ENCODE measurements at places on chromosomes 2 and 18.

DNA sequence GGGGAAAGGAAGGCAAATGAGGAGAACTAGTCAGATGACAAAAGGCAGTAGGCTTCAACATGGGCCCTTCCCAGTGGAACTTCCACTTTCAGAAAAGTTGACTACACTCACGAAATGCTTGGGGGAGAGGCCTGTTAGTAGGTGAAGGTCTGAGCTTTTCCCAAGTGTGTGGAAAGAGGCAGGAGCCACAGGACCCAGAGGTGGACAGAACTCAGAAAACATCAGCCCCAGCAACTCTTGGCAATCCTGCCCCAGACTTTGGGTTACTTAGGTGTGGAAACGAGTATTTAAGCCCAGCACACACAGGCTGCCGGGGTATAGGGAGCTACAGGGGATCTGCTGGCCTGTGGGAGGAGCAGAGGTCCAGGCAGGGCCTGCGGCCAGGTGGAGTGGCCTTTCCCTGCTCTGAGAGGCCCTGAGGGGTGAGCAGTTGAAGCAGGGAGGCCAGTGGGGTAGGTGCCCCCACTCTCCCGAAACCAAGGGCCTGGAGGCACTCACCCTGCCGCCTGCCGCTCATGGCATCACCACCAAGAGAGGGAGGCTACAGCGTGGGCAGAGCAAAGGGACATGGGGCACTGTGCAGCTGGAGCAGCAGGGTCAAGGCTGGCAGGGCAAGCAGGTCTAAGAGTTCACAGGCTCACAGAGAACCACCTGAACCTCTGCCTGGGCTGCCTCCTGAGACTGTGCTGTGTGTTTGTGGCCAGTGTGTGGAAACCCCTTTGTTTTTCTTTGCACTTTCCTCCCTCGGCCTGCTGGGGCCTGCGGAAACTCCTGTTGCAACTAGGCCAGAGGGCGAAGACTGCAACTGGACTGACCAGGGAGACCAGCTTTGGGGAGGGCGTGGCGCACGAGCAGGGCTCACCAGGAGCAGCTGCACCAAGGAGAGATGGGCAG, 130.7 kb upstream of the SERTAD2 start:
- no peak for DNase-seq

- DNase-seq, result no peak
Observed at GRCh38 chr2:157333304-157334047, 7.9 kb upstream of the ERMN start.

DNA sequence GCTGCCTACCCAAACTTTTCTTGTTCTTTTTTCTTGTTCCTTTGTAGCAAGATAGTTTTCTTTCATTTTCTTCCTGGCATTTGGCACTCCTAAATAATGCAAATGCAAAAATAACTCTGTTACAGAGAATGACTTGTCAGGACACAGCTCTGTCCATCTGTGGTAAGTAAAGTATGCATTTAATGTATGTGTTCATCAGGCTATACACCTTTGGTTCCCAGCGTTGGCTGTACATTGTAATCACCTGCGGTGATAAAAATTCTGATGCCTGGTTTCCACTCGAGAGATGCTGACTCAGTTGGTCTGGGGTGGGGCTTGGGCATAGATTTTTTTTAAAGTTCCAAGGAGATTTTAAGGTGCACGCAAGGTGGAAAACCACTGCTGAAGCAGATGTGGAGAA, at the start of gene SERPINB13:
Gene SERPINB13, plus strand, starts transcription at position 378 of the 400 bp plus-strand sequence. CDS start 1,325 bp downstream, outside the sequence.
- DNase-seq, result no peak

- DNase-seq, result no peak
Observed at GRCh38 chr18:51890762-51891161, 449.2 kb upstream of the DCC start.

GRCh38 chr2:30736461-30737325, 70.6 kb downstream of the CAPN13 start:
- DNase-seq, result peak; percentile 35

DNA sequence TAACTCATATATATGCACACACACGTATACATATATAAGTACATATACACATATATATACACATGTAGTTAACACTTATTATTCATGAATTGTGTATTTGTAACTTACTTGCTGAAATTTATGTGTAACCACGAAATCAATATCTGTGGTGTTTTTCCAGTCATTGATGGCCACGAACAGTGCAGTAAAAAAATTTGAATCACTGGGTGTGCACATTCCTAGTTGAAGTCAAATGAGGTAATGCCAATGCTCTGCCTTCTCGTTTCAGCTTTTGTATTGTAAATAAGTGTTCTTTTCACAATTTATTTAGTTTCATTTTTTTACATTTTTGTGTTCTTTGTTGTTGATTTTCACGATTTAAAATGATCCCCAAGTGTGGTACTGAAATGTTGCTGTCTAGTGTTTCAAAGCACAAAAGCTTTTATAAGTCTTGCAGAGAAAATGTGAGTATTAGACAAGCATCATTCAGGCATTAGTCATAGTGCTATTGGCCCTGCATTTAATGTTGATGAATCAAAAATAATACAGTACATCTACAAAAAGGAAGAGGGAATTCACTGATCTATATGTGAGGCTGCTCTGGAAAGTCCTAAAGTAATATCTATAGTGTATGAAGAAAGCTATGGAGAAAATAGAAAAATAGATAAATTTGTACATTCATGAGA, 419.0 kb downstream of the DSC3 start:
- no peak for DNase-seq
